Stimulated activated CD4-positive, alpha-beta T cell treated with anti-CD3 and anti-CD28 coated beads, Interleukin-4, amount 100 ng/mL, for 1 hour (primary cell): ENCODE measurements at places on chromosomes 4 and X.
A peak's percentile ranks its signal among the peaks of the same experiment; 100 is the strongest.

GRCh38 chr4:2044542-2045517 lies 14.3 kb upstream of the NAT8L start:
- DNase-seq: no peak

- DNase-seq: no peak
Observed at GRCh38 chr4:130545171-130545570, 1449.2 kb downstream of the C4orf33 start.

GRCh38 chrX:47629419-47630200 lies at the start of gene CFP:
TSS of gene CFP (minus strand) at chrX:47629930. CDS start at chrX:47629844, 86 bp downstream.
- DNase-seq: no peak

DNA sequence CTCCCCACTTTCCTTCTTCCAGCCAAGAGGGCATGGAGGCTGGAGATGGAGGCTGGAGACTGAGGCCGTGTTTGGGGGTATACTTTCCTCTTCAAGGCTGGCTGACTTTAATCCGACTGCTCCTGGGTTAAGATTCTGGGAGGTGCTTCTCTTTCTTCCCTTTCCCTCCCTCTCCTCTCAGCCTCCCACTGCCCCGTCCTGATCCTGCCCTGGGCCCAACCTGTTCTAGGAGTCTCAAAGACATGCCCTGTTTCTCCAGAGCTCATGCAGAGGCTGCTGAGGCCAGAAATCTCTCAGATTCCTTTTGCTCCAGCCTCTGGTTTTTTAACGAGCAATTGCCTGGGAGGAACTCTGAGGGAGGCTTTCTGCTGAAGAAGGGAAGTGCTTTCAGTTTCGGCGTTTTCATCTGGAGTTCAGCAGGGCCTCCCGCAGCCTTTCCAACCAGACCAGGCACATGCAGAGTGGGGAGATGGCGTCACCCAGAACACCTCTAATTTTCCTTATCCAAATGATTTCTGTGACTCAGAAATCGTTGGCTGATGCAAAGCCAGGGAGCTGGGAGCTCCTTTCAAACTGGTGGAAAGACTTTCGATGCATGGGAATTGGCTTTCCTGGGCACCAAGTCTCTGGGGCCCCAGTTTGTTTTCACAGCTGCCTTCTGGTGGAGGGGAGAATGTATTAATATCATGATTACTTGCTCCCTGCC lies 34.5 kb upstream of the FAM9C start:
- DNase-seq: no peak

GRCh38 chr4:81314196-81314896 lies 99.3 kb upstream of the PRKG2 start:
- DNase-seq: no peak

DNA sequence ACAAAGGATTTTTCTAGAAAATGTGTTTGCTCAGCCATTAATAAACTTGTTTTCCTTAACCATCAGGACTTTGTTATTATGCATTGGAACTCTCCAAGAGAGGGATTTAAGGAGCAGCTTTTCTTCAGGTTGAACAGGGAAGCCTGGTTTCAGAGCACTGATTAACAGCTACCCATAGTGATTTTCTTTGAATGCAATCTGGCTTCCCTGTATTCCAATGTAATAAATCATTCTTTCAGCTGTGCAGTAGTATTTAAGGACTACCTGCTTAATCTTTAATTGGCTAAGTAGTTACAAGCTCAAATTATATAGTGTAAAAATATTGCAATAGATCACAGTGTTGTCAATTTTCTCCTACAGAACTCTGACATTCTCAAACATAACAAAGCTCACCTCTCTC lies 77.5 kb downstream of the TMEM156 start:
- DNase-seq: no peak

GRCh38 chr4:150139297-150139865 lies 61.1 kb downstream of the DCLK2 start:
- DNase-seq: no peak

- DNase-seq: peak; percentile 55
Observed at GRCh38 chr4:5758741-5759140, 47.7 kb downstream of the EVC start.
